ENCODE measurements at places on chromosomes 3 and 15. TPM values are rescaled to one million over a fixed set of nuclear protein-coding genes. Genes with fewer than 3 reads are reported as not detected.

ZNF770 gene
- polyA plus RNA-seq: 105 TPM

ANKRD34C gene
- not detected for polyA plus RNA-seq

PLEKHO2 gene
- 45.1 TPM for polyA plus RNA-seq

PAQR9 gene
- not detected for polyA plus RNA-seq

CD96 gene
- 84.7 TPM for polyA plus RNA-seq

COL6A6 gene
- polyA plus RNA-seq: not detected

KBTBD12 gene
- not detected for polyA plus RNA-seq

AADAC gene
- not detected for polyA plus RNA-seq

All from IgD-negative memory B cell (primary cell).